ENCODE measurements at places on chromosomes 13 and 19.
A peak's percentile ranks its signal among the peaks of the same experiment; 100 is the strongest.

DNA sequence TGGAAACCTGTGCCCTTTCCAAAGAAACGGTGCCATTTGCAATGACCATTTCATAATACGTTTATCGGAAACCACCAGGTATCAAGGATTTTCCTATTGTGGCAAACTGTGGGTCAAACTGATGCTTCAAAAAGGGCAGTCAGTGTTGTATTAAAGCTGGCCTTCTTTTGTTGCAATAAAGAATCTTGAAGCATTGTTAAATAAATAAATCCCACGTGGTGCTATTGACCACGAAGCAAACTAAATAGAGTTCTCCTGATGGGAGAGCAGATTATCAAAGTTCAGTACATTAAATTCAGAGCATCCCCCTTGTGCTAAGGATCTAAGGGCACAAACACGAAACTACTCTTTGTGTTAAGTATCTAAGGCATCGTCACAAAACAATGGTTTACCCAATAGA is 545.9 kb upstream of the MIR17HG start:
- no peak for DNase-seq

GRCh38 chr13:97028441-97029299 is 34.4 kb upstream of the OXGR1 start:
- peak; percentile 26 for DNase-seq

GRCh38 chr13:100298116-100298681 is 209.3 kb downstream of the PCCA start:
- DNase-seq = no peak

DNA sequence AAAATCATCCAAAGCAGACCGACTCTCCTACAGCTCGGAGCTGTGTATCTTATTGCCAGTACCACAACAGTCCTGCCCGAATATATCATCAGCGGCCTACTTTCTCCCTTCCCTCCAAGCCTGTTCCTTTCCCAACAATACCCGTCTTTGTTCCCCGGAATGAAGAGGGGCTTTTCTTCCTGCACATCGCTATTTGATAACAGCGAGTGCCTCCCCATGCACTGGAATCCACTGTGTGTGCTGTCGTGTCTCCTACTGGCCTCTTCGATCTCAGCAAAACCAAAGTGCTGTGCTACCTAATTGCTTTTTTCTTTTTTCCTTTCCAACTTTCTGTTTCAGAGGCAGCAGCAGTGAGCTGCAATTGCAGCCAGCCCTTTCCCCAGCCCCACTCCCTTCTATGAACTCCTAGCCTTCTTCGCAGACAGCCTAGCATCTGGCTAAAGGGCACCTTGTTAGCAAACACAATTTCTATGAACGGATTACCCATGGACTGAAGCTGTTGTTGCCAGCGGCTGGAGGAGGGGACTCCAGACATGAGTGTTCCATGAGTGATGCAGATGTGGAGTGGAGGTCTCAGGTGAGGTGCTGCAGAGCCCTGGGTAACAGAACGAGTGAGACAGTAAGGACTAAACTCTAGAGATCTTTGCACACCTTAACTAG is 43.4 kb downstream of the EFNB2 start:
- no peak for DNase-seq

GRCh38 chr13:24276861-24277260 is 32.5 kb upstream of the C1QTNF9 start:
- no peak for DNase-seq

GRCh38 chr19:16899566-16900075 is 10.8 kb downstream of the F2RL3 start:
- no peak for DNase-seq

DNA sequence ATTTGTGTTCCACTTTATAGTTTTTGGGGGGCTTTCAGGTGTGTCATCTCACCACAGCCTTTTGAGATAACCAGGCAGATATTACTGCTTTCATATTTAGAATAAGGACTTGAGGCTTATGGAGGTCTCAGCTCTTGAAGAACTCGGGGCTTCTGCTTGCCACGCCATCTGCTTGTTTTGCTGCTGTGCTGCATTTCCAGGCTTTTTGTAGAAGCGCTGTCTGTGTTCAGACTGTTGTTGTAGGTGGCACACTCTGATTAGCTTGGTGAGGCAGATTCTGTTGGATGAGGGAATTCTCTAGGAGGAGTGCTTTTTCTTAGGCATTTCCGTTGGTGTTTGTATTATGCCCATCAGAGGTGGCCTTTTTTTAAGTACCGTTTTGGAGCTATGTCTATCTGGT is 57.2 kb downstream of the WASF3 start:
- DNase-seq = no peak

GRCh38 chr19:16139752-16140151 is 3.7 kb upstream of the HSH2D start:
- no peak for DNase-seq

DNA sequence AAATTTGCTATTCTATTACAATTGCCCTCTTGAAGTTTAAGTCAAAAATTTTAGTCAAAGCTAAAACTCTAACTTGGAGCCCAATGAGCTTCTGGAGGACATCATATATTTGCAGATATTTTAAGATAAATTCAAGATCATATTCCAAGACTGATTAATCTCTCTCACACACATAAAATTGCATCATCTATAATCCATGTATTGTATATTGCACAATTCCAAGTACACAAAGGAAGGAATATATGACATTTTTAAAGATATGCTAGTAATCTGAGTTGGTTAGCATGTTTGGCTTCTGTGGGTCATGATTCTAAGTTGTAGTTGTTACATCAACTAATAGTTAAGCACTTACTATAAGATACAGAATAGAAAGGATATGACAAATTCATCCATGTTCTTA is 53.3 kb downstream of the KCNRG start:
- no peak for DNase-seq

- no peak for DNase-seq
These were observed 135.1 kb upstream of the FRY start for GRCh38 chr13:31896427-31896826.

DNA sequence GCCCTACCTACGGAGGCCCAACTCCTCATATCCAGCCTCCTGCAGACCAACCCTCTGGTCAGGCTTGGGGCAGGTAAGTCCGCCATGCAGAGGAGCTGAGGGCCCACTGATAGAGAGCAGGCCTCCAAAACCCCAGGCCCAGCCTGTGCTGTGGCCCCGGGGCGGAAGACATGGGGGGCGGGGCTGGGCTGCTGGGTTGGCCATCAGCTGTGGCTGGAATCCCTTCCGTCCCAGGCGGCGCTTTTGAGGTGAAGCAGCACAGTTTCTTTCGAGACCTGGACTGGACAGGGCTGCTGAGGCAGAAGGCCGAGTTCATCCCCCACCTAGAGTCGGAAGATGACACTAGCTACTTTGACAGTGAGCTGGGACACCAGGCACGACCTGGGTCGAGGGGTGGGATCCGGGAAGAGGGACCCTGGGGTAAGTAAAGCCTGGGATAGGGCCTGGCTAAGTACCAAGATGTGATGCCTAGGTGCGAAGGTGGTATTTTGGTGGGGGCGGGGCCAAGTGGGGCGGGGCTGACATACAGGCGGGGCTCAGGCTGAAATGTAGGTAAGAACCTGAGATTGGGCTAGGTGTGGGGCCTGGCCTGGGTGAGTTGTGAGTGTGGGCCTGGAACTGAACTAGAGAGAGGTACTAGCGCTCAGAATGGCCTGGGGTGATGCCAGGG is 15.4 kb downstream of the DNASE2 start:
- no peak for DNase-seq

GRCh38 chr13:30477346-30478195 is 11.8 kb upstream of the HMGB1 start:
- no peak for DNase-seq

GRCh38 chr19:11587302-11587974 is 9.8 kb upstream of the ZNF627 start:
- DNase-seq = peak; percentile 67

DNA sequence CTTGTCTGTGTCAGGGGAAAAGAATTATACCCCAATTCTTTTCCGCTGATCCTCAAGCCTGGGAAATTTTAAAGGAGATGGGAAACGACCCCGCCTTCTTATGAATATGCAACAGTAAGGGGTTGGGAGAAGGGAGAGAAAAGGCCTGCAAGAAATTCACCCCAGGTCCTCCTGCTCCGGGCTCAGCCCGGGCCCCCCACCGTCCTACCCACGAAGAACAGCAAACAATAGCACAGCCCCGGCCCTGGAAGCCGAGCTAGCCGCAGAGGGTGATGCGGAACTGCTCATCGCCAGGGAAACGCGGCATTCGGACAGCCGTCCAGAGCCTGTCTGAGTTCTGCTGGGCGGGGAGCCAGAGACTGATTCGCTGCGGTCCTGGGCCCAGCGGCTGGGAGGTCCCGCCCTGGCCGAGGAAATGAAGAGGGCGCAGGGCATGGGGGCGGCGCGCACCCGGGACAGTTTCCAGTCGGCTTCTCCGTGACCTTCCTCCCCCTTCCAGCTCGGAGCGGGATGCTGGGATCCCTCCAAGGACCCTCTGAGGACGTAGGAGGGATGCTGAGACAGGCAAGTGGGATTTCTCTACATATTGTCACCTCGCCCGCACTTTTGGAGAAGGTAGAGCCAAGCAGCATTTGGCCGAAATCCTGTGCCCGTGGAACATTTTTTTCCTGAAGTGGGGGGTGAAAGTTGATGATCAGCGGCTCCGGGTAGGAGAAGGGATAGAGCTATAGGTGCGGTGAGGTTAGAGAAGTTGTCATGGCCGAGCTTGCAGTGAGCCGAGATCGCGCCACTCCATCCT is 82.3 kb upstream of the C1QTNF9B start:
- DNase-seq = no peak

GRCh38 chr19:50994129-50994528 is 7.3 kb downstream of the KLK8 start:
- no peak for DNase-seq

DNA sequence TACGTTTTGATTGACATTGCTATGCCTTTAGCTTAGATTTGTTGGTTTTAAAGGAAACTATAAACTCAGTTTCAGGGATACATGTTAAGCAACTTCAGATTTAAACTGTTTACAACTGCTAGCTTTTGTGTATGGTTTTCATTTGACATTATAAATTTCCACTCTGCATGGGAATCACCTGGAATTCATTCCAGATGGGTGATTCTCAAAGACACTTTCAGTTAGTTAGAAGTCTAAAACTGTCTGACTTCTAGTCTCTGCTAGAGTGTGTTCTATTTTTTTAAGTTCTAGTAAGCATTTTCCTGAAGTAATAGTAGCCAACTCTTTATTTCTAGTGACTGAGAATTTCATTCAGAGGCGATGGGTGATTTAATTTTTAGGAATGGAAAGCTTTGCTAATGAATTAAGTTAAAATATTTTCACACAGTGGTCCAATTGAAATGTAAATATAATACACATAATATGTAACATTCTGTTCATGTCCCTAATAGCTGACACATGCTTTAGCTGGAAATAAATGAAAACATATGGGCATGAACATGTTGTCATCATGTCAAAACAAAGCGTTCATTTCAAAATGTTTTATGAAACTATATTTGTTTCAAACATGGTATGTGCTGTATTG is 58.3 kb upstream of the CSNK1A1L start:
- DNase-seq = no peak

DNA sequence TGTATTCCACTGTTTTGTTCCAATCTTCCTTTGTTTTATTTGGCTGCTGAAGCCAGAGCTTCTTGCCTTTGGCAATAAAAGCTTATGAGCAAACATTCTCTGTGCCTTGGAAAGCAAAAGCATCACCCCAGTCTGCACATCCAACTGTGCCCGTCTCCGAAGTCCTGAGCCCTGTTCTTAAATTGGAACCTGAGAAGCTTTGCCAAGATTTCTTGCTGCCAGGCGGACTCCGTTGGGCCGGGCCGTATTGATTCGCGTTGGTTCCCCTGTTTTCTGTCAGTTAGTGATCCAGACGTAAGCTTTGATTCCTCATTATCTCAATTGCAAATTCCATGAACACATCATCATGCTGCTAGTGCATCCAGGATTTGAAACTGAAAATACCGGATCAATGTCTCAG is 793.0 kb downstream of the OLFM4 start:
- no peak for DNase-seq

- DNase-seq = no peak
These were observed 24.1 kb downstream of the HPN start for GRCh38 chr19:35065574-35065973.

- DNase-seq = no peak
These were observed 3.9 kb downstream of the MIDN start for GRCh38 chr19:1252221-1252820.

GRCh38 chr13:30526612-30527495 is 61.1 kb upstream of the HMGB1 start:
- DNase-seq = no peak

DNA sequence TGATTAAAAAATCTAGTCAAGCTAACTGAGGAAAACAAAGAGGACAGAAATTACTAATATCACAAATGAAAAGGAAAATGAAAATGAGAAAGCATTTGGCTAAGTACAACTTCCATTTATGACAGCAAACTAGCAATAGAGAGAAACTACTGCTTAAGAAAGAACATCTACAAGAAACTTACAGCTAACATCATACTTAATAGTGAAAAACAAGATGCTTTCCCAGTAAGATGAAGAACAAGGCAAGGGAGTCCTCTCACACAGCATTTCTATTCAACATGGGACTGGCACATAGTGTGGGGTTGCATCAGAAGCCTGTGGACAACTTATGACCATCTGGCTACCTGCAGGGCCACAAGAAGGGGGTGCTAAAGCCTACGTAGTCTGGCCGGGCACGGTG is 39.3 kb downstream of the ZNF44 start:
- no peak for DNase-seq

GRCh38 chr19:37973666-37974065 is 66.7 kb downstream of the SIPA1L3 start:
- DNase-seq = no peak
